HFFc6 (cell line): ENCODE measurements at places on chromosomes 7 and 10.

DNA sequence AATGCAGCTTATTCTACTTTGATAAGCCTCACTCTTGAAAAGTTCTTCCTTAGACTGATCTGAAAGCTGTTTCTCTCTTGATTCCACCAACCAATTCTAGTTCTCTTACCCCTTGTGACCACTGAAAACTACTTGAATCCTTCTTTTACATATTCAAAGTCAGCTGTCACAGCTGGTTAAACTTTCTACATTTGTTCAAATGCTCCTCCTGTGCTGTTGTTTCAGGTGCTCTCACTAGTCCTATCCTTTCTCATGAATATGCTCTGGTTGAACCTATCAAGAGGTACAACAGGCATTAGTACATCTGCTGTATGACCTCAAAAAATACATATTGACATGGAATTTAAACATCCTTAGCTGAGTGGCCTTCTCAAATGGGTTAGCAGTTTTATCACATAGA is 91.5 kb downstream of the MYO3A start:
- no peak for DNase-seq

- no peak for DNase-seq
Observed at GRCh38 chr10:21516242-21517131, 9.0 kb downstream of the SKIDA1 start.

- no peak for DNase-seq
Observed at GRCh38 chr7:22945584-22945983, 68.3 kb downstream of the HYCC1 start.

DNA sequence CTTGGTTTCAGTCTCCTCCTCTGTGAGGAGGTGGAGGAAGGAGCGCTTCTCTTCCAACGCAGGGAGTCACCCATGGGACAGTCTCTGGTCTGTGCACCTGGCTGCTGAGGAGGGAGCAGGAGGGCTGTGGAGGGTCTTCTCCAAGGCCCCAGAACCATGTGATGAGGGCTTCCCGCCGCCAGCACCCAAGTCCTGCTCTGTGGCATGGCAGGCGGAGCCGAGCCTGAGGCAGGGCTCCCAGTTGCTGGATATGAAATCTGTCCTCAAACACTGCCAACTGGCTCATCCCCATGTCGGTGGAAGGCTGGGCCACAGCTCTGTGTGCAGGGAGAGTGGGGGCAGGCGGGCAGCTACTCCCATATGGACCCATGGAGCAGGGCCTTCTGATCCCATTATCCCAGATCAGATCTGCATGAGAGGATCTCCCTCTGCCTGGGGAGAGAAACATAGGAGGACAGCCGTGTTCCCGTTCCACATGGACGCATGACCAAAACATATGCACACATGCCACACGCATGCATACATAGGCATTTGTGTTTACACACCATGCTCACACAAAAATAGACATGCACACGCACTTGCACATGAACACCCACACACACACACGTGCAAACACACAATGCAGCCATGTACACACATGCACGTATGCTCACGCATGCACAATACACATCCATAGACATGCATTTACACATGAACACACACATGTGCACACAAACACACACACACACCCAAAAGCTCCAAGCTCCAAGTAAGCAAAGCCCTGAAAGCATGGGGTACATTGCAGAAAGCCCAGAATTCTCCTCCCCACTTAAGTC is 38.8 kb upstream of the EN2 start:
- no peak for DNase-seq

GRCh38 chr7:116463956-116464355 is 35.6 kb upstream of the CAV2 start:
- DNase-seq: no peak

DNA sequence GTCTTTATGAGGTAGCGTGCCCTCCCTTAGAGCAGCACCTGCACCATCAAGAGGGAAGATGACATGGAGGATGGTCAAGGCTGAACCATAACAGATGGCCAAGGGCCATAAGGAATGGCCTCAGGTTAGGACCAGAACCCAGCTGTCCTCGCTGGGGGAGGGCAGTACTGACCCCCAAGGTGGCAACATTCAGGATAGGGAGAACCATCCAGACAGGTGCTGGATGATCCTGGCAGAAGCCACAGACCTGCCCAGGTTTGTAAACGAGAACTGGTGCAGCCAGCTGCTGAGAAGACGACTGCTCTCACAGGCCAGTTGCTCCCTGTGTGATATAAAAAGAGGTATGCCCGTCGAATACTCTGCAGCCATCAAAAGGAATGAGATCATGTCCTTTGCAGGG is 320.4 kb downstream of the GLRX3 start:
- no peak for DNase-seq

GRCh38 chr10:124578231-124579010 is 116.8 kb downstream of the LHPP start:
- no peak for DNase-seq

DNA sequence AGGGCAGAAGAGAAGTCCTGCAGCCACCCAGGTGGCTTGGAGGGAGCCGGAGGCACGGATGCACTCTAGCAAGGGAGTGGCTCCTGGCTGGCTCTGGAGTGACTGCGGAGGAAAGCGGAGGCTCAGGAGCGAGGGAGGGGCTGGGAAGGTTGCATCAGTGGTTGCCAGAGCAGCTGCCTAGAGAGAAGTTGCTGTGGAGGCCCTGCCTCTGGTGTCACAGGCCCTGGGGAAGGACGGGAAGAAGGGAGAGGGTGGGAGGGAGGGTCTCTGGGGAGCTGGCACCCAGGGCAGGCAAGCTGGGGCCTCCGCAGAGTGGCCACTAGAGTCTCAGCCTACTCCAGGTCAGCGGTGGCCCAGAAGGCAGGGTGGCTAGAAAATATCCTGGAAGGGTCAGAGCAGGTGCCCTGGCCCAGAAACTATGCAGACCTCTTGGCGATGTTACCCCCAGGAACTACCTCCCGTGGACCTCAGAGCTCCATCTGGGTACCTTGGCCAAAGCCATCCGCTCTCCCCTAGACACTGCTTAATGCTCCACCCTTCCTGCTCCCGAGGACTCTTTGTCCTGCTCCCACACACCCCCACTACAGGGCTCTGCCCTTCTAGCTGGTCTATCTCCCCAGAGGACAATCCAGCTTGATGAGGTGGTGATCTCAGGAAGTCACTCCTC is 164.3 kb downstream of the NRF1 start:
- no peak for DNase-seq

DNA sequence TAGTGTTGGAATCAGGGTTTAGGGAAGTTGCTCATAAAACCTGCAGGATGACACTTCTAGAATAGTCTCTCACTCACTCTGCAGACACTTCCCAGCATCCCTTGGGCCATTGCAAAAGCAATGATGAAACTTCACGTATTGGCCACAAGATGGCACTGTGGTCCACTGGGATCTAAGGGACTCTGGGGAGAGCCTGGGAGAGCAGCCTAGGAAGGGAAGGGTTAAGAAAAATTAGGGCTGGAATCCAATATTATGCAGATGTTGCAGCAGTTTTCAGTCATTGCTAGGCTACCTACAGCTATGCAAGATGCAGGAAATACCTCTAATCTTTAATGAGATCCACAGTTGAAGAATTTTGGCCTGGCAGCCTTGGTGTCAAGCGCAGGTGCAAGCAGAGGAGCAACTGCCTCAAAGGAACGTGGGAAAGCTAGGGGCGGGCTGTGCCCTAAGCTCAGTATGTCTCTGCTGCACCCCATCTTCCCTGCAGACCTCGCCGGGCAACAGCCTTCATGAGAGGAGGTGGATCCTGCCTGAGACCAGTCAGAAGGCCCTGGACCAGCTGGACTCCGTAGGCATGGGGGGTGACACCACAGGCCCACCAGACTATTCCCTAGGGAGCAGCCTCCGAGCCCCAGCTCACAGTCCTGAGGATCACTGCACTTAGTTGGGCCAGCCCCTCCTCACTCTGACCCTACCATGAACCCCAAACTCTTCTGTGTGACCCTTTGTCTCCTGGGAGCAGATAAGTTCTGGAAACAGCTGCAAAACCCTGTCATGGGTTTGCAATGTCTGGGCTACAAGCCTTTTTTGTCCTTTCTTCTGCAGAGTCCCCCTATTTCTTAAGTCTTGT is 127.9 kb upstream of the PRSS58 start:
- peak; percentile 69 for DNase-seq

- no peak for DNase-seq
Observed at GRCh38 chr7:15370441-15370840, 191.4 kb downstream of the AGMO start.

- DNase-seq: no peak
Observed at GRCh38 chr7:151272877-151273276, 24.4 kb upstream of the SMARCD3 start.

GRCh38 chr7:116631676-116632075 is 40.3 kb upstream of the MET start:
- DNase-seq: no peak

DNA sequence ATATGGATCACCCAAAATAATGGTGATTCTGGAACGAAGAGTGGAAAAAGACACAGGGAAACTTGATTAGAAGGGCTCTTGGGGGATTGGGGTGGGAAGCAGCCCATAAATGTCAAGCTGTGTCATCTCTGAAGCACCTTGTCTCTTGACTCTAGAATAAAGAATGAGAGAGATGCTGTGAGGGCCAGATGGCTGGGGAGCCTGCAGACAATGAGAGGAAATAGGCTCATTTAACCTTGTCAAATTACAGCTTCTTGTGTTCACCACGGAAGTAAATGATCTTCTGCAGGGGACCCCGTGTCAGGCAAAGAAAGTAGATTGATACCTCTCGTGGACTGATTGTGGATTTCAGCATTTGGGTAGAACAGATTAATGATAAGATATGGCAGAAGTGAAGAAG is 159.3 kb downstream of the ST7 start:
- DNase-seq: no peak

DNA sequence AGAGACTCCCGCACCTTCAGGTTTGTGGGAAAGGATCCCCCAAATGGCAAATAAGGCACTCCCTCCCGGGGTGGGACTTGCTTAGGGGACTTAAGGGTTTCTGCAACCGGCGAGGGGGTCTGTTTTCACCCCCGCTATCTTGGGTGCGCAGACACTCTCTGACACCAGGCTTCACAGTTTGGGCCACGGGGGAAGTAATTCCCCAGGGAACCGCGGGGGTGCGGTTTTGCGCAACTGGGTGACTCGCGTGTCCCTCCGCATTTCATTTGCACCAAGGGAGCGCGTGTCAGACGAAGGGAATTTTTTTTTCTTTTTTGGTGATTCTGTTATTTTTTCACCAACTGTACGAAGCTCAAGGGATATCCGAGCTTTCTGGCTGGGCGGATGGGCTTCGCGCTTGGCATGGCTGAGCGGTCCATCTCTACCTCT is 1.7 kb downstream of the GRM8 start:
- DNase-seq: no peak

DNA sequence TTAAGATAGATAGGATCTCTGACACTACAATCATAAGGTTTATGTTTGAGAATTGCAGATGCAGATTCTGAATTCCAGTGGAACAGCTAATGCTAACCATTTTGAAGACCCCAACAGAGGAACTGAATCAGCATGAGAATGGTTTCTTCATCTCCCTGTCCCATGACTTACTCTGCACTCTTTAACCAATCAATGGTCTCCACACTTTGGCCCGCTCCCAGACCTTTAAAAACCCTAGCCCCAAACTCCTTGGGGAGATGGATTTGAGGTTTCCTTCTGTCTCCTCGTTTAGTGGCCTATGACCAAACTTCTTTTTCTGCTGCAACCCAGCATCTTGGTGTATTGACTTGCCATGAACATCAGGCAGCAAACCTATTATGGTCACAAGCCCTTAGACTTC is 804.9 kb downstream of the LRMDA start:
- DNase-seq: no peak

DNA sequence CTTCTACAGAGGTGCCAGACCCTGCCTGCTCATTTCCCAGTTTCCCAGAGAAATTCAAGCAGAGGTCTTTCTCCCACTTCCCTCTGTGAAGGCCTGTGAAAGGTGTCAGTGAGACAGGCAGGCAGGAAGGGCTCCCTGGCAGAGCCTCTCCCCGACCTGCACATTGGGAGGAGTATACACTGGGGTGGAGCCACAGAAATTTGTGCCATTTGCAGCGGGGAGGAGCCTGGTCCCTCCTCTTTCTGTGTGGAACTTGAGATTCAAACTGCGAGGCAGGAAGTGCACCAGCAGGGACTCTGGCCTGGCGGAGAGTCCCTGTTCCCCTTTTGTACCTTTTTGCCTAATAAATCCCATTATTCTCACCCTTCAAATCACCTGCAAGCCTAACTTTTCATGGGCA is 54.6 kb upstream of the OPN4 start:
- no peak for DNase-seq

DNA sequence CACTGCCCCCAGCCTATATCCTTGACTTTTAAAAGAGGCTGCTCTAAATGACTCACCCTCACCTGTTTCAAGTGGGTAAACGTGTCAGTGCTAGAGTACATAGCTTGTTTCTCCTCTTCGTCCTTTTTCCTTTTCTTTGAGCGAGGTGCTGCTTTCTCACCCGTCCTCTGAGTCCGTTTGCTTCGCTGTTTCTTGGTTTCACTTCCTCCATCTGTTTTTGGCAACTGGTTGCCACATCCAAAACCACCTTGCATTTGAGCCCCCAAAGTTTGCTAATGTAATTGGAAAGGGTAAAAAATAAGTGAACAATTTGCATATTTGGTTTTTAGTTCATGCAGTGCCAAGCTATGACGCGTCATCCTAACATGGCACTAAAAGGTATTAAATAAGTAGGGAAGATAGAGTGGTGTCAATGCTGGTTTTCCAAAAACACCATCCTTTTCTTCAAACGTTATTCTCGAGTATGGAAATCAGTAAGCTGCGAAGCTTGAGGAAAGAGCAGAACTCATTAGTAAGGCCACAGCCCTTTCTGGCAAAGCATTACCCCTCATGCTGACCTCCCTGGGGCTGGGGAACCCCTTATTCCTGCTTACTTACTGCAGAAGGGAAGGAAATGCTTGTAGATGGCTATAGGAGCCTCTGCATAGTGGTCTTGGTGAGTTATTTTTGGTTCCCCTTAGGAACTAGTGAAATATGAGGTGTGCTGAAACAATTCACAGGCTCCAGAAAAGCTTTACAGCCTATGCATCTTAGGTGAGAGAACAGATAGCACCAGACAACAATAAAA is 133.5 kb downstream of the GALNT11 start:
- DNase-seq: no peak

GRCh38 chr10:76305930-76306615 is 874.6 kb downstream of the LRMDA start:
- no peak for DNase-seq

GRCh38 chr7:26513948-26514347 is 222.3 kb downstream of the SNX10 start:
- DNase-seq: no peak

DNA sequence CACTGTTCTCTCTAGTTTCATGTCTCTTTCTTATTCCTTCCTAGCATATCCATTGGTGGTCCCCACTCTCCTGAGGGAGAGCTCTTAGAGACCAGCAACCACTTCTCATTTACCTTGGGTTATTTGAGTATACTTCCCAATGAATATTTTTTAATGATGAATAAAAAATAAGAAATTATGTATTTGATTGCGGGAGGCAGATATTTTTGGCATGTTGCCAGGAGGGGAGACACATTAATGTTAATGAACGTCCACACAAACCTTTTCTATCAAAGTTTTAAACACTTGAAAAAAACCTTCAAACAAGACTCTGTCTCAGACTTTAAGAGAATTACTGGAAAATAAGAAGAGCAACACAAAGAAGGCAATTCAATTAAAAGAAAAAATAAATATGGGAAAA is 260.6 kb upstream of the MAGI2 start:
- no peak for DNase-seq
